Heart right ventricle (tissue), 16 donors: ENCODE measurements at places on chromosomes 16 and 17. TPM values are rescaled to one million over a fixed set of nuclear protein-coding genes. Genes with fewer than 3 reads are reported as not detected.

Gene CTRB2
- 0.42 TPM for polyA plus RNA-seq

DNA sequence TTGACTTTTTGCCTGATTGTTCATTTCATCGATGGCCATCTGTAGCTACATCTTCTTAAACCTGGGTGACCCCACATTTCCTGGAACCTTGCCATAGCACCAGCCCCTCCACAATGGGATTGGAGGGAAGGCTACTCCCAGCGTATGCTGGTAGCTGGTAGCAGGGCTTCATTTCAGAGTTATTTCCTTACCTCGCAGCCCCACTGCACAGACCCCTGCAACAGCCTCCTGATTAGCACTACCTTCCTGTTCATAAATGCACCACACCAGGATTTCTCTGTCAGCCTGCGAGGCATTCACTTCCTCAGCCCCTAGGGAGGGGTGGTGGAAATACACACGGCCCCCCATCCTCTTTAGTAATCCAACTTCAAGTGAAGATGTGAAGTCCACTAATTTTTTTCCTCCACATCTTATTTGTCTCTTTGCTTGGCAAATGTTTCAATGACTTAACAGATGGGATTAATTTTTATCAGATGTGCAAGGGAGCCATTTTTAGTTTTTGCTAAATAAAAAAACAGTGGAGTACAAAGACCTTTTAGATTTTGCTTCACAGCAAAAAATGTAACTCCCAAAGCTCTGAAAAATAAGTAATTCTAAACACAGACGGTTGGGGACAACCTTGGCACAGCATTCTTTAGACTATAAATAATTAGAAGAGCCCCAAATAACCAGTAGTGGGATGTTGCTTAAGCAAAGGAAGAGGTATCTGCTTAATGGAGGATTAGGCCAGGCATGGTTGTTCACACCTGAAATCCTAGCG is 76.6 kb downstream of the CLEC16A start:
- no peak for DNase-seq

- DNase-seq, result no peak
These were observed 16.2 kb upstream of the CPHXL start for GRCh38 chr16:75742424-75743047.

Gene ASGR1
- polyA plus RNA-seq, result 0.59 TPM

DNA sequence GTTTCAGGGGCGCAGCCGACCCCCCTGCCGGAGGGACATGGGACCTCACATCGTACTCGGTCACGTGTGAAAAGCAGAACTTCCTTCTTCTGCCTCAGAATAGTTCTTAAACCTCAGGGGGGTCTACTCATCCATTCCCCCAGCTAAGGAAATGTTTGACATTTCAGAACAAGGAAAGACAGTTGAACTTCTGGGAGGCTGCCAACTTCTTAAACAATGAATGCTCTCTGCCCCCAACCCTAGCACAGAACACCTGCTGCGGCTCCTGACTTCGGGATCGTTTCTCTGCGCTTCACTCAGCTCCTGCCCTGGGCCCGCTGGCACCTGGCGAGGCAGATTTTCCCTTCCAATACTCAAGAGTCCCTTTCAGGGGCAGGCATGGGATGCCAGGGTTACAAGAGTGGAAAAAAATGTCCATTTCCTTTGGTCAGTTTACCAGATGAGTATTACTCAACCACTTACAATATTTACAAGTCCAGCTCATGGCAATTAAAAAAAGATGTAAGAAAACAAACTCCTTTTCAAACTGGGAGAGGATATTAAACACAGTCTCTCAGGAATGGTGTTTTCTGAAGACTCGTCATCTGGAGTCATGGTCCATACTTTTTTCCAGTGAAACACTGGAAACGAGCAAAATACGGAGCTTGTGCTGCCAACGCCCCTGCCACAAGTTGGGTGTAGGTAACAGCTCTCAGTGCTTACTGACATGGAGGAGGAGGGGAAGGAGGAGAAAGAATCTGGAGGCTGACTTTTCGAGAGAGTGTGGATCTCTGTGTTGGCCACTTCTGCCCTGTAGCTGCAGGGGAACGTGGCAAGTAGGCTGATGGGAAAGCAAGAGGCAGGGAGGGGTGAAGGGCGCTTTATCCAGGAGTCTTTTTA is 235.7 kb downstream of the NTN1 start:
- DNase-seq, result no peak

Gene FLYWCH2
- 65.7 TPM for polyA plus RNA-seq

Gene IL17C
- not detected for polyA plus RNA-seq

DNA sequence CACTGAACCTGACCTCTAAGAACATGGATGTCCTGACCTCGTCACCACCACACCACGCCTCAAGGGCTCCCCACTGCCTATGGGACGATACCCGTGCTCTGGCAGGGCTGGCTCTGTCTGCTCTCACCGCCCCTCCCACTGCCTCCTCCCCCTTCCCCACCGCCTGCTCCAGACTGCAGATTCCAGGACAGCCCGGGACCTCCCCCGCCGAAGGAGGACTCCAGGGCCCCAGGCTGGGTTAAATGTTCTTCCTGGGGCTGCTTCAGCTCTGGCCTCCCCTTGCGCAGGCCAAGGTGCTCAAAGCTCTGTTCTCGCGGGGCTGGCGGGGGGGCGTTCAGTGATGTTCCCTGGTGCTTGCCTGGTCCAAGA is 3.1 kb downstream of the NPW start:
- DNase-seq, result no peak

DNA sequence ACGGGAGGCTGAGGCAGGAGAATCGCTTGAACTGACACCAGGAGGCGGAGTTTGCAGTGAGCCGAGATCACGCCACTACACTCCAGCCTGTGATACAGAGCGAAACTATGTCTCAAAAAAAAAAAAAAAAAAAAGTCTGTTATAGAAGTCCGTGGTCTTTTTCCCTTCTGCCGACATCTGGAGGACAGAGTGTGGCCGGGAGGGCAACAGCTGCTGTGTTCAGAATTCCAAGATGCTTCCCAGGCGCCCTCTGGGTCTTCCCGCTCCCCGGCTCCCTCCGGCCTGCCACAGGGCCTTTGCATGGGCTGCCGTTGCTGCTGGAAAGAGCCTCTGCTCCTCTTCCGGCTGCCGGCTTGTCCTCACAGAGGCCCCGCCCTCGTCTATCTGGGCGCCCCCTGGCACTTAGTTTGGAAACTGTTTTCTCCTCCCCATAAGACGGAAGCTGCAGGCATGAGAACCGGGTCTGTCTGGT is 2.4 kb upstream of the CACNA1H start:
- no peak for DNase-seq

DNA sequence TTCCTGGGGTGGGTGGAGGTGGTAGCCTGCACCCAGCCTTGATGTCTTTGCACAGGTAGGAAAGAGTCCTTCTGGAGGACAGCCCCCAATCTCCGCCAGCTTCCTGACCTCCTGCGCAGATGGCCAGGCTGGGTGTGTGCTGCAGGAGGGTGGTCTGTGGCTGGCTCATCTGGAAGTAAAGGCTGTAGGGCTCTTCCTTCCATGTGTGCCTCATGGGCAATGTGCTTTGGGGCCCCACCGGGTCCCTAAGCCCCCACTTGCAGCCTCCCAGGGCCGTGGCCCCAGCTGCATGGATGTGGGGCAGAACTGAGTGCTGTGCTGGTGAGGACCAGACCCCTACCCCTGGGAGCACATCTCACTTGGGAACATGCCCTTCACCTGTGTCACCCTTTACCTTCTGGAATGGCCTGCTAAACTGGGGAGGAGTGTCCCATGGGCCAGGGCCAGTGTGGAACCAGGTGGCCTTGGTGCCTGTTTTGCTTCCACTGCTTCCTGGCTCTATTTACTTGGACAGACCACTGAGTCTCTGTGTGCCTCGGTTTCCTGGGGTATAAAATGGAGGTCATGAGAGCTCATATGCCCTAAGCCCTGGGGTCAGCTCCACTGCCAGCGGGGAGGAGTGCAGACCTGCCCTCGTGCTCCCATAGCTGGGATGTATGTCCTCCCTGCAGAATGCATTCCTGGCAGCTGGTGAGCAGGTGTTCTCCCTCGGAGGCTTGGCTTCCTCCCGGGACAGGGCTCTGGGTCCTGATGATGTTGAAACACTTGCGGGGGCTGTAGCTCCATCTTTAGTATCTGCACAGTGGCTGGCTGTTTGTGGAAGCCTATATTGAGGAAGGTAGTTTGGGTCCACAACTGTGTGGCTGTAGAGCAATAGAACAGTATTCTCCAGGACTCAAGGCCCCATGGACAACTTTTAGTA is 18.0 kb downstream of the MPRIP start:
- no peak for DNase-seq

Gene CLEC18C
- polyA plus RNA-seq, result 0.37 TPM

Gene MGRN1
- polyA plus RNA-seq, result 20.3 TPM

DNA sequence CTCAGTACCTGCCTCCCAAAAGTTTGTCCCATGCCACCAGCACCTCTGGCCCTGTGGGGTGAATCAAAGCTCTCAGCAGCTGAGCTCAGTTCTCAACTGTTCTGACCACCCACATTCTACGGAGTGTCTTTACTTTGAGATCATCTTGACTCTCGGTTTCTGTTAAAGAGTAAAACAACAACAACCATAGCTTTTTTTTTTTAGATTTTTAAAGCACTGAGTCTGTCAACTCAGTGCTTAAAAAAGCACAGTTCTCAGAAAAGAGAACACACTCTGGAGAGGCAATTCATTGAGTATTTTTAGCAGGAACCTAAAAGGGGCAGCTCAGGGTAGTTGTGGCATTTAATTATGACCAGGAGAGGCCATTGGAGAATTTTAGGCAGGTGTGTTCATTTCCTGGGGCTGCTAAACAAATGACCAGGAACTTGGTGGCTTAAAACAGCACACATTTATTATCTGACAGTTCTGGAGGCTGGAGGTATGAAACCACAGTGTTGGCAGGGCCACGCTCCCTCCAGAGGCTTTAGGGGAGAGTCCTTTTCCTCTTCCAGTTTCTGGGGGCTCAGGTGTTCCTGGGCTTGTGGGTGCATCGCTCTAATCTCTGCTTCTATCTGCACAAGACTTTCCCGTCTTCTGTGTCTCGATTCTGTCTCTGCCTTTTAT is 6.7 kb upstream of the WFIKKN2 start:
- DNase-seq, result no peak

DNA sequence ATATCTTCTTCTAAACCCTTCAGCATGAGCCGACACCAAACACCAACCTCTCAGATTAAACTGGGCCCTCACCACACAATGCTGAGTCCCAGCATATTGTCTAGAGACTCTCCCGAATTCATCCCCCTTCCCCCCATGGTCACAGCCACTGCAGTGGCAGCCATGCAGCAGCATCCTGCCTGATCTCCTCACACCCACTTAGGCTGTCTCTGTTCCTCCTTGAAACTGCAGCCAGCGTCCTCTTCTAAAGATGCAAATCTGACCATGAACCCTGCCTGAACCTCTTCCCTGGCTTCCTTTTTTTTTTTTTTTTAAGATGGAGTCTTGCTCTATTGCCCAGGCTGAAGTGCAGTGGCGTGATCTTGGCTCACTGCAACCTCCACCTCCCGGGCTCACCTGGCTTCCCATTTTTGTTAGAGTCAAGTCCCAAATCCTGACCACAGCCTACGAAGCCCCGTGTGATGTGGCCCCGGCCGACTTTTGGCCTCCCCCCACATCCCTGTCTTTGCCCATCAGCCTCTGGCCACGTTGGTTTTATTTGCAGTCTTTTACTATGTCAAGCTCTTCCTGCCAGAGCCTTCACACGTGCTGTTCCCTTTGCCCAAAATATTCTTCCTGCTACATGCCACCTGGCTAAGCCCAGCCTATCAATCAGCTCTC is 2.8 kb downstream of the FA2H start:
- DNase-seq, result no peak

GRCh38 chr17:79042421-79043190 is 18.6 kb downstream of the C1QTNF1 start:
- DNase-seq, result peak; percentile 63

DNA sequence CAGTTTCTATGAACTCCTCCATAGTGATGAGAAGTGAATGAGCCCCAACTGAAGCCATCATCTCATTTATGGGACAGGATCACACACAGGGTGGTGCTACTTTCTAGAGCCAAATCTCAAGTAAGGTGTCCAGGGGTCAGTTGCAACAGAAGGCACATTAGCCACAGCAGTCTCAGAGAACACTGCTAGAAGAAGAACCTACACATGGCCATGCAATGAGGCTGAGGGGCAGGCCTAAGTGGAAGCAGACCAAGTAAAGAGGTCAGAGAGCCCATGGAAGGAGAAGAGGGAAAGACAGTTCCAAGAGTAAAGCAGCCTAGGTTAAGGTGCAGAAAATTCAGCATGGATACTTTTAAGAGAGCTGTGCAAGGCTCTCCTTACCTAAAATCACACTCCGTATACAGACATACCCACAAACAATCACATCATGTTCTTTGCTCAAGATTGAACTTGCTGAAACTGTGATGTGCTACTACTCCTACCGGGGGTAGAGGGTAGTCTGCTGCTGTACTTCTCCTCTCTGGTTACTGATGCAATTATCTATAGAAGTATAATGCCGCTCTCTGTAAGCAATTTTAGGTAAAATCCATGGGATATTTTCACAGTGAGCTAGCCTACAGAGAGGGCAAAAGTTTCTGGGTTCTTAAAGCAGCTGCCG is 1.7 kb downstream of the ABCA8 start:
- no peak for DNase-seq

Gene SLFN12
- polyA plus RNA-seq, result 0.96 TPM

- DNase-seq, result peak; percentile 14
These were observed 5.3 kb downstream of the IGFALS start for GRCh38 chr16:1788095-1788707.

GRCh38 chr17:50192144-50192617 is 9.2 kb downstream of the COL1A1 start:
- DNase-seq, result no peak

DNA sequence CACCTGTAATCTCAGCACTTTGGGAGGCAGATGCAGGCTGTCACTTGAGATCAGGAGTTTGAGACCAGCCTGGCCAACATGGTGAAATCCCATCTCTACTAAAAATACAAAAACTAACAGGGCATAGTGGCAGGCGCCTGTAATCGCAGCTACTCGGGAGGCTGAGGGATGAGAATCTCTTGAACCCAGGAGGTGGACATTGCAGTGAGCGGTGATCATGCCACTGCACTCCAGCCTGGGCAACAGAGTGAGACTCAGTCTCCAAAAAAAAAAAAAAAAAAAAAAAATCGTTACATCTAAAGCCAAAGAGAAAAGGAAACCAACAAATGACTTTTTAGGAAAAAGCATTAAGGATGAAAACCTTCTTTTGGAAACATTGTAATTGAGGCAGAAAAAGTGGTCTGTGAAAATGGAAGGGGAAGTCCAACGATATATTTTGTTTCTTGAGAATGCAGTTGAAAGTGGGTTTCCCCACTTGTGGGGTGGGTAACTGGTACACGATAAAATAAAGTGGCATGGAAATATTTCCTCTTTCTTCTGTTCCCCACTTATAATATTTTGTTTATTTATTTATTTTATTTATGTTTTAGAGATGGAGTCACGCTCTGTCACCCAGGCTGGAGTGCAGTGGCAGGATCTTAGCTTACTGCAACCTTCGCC is 2.6 kb downstream of the SNX29 start:
- no peak for DNase-seq

GRCh38 chr17:58513965-58514769 is at the start of gene MTMR4:
MTMR4 (minus strand) TSS chr17:58514638; CDS start chr17:58514407, 231 bp downstream.
- peak; percentile 81 for DNase-seq

- DNase-seq, result no peak
These were observed 9.2 kb downstream of the RND2 start for GRCh38 chr17:43033948-43034881.

Gene ST6GALNAC2
- polyA plus RNA-seq, result 4.5 TPM

Gene WNT9B
- 0.51 TPM for polyA plus RNA-seq

Gene JPH3
- not detected for polyA plus RNA-seq
